T-helper 2 cell treated with Interferon-gamma antibody and Interleukin-4, amounts not matched to agents 5 μg/mL and 100 μg/mL, for 36 hours (primary cell): ENCODE measurements at places on chromosomes 1 and 21.

DNA sequence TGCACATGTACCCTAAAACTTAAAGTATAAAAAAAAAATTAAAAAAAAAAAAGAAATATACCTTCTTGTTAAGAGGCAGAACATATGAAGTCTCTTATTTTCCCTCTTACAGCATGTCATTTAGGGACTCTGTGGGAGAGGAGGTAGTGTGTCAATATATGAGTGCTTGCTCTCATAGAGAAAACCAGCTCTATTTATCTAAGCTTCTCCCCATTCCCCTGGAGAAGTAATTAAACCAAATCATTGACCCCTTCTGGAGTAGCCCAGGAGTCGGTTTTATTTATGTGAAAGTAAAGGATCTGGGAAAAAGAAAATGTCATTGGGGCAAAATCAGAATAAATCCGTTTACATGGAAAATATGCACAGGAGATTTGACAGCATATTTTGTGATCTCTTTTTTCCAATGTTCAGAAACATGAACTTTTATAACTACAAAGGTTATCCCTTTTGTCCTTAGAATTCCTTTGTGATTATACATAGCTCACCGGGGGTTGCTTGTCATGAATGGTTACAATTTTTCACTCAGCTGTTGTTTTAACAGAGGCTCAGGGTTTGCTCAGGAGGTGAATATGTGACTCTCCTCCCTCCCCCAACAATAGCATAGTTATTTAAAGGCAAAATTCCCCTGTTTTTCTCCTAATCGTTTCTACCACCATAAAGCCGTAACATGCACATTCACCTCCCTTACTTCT lies 114.5 kb upstream of the C1orf21 start:
- H3K4me1 ChIP-seq: no peaks in the 10 kb centered on the region
- no peaks in the 10 kb centered on the region for H3K27me3 ChIP-seq
- no peak for DNase-seq
- no peak overlapping the region for H3K4me3 ChIP-seq

DNA sequence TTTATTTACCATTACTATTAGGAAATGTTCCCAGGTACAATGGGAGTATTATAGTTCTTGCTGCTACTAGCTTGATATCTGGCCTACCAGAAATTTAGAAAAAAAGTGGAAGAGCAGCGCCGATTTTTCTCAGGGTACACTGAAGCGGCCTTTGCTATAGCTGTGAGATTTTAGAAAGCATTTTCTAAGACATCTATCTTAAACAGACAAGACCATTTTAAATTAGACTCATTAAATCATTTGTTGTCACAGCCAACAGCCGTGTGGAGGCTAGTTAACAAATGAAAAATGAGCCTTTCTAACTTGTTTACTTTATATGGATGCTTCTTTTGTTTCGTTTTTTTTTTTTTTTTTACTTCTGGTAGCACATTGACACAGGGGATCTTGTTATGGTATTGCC lies 183.2 kb upstream of the ZRANB2 start:
- DNase-seq: no peak
- no peaks in the 10 kb centered on the region for H3K27me3 ChIP-seq
- H3K27ac ChIP-seq: no peak overlapping the region
- no peaks in the 10 kb centered on the region for H3K4me1 ChIP-seq
- H3K4me3 ChIP-seq: no peak overlapping the region

DNA sequence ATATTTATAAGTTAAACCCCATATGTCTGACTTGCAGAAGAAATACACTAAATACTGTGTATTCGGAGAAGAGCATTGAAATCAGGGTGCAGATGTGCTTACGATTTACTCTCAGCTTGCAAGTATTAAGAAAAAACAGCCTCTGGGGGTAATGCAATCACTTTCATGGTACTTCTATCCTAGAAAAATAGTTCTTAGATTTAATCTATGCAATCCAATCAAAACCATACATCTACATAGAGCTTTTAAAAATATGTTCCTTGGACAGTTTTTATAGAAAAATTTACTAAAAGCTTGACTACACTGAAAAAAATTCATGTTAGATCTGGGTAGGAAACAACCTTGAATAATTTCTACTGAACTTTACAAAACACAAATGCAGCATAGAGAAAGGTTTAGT lies 890.3 kb upstream of the ADGRL2 start:
- H3K4me1 ChIP-seq: no peaks in the 10 kb centered on the region
- no peaks in the 10 kb centered on the region for H3K27me3 ChIP-seq
- no peak overlapping the region for H3K4me3 ChIP-seq
- DNase-seq: no peak

DNA sequence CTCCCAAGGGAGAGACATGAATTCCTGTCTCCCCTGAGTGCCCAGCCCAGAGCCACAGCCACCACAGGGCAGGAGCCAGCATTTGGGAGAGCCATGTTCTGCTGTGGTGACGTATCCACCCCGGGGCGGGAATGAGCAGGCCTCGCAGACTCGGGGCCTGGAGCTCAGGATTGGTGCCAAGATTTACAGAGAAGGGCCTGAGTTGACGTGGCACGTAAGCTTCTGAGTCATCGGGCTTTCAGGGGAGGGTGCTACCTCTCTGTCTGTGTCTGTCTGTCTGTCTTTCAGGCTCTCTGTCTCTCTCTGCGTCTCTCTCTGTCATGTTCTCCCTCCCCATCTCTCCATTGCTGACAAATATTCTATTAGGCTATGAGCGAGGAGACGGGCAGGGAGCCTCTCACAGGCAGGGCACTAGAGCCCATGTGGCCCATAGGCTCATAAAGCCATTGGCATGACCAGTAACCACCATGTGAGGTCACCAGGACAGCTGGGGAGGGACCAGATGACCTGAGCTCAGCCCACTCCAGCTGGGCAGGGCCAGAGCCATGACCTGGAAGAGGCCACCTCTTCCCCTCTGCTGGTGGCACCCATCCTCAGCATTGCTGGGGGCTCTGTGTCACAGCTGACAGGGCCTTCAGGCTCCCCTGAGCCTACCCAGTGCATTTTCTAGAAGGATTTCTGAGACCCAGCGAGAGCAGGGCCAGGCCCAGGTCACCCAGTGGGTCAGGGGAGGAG lies 300.0 kb upstream of the VAMP3 start:
- DNase-seq: no peak
- H3K36me3 ChIP-seq: no peaks in the 10 kb centered on the region
- no peaks in the 10 kb centered on the region for H3K27me3 ChIP-seq

DNA sequence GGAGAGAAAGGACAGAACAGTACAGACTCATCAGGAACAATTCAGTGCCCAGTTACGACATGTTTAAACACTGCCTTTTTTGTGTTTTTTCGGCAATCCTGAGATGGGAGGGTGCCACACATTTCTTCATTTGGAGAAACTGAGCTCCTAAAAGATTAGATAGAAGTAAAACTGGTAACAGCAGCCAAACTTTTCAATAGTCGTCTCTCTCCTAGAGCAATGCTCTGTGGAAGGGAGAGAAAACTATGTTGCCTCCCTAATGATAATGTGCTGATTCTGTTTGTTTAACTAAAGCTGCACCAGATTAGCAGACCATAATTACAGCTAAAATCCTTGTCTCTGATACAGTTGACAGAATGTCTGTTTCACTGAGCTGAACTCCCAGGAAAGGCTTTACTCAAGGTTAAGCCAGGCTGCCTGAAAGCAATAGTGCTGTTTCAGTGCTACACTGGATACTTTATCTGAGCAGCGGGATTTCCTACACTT lies 76.2 kb upstream of the CXADR start:
- H3K27me3 ChIP-seq: peaks cover 10% of the 10 kb centered on the region
- no peaks in the 10 kb centered on the region for H3K36me3 ChIP-seq
- no peak overlapping the region for H3K4me3 ChIP-seq
- no peak for DNase-seq
- H3K4me1 ChIP-seq: no peaks in the 10 kb centered on the region

DNA sequence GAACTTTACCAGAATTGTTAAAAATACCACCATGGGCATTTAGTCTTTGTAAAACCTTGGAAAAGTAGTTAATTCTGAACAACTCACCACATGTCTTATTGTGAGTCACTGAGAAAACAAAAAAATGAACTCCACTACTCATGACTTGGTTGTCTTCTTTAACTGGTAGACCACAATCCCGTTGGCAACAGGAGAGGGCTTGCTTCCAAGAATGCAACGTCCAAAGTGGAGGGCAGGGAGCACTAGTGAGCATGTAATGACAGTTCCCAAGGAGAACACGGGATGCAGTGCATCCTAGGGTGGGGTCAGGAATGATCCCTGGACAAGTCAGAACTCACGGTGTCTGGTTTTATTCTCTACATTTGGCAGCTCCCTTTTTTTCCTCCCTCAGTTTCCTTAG lies 15.2 kb upstream of the HMCN1 start:
- H3K27me3 ChIP-seq: peaks cover 39% of the 10 kb centered on the region
- no peak overlapping the region for H3K27ac ChIP-seq
- no peaks in the 10 kb centered on the region for H3K36me3 ChIP-seq

GRCh38 chr1:86140281-86140880 lies 16.2 kb downstream of the COL24A1 start:
- no peaks in the 10 kb centered on the region for H3K27me3 ChIP-seq
- H3K36me3 ChIP-seq: no peaks in the 10 kb centered on the region
- no peak overlapping the region for H3K27ac ChIP-seq
- H3K4me3 ChIP-seq: no peak overlapping the region

- no peaks in the 10 kb centered on the region for H3K4me1 ChIP-seq
- H3K27me3 ChIP-seq: peaks cover 17% of the 10 kb centered on the region
- DNase-seq: no peak
- H3K27ac ChIP-seq: no peak overlapping the region
- no peak overlapping the region for H3K4me3 ChIP-seq
Measured at GRCh38 chr1:71019233-71019969, 28.2 kb downstream of the PTGER3 start.

- DNase-seq: no peak
- H3K4me3 ChIP-seq: no peak overlapping the region
- H3K27me3 ChIP-seq: no peaks in the 10 kb centered on the region
Measured at GRCh38 chr1:241706967-241707366, 54.9 kb downstream of the WDR64 start.

- no peak for DNase-seq
- H3K27ac ChIP-seq: peak overlapping the region; percentile 57
- peaks cover 15% of the 10 kb centered on the region for H3K4me1 ChIP-seq
Measured at GRCh38 chr1:17011092-17011438, 663 bp downstream of the ATP13A2 start.

DNA sequence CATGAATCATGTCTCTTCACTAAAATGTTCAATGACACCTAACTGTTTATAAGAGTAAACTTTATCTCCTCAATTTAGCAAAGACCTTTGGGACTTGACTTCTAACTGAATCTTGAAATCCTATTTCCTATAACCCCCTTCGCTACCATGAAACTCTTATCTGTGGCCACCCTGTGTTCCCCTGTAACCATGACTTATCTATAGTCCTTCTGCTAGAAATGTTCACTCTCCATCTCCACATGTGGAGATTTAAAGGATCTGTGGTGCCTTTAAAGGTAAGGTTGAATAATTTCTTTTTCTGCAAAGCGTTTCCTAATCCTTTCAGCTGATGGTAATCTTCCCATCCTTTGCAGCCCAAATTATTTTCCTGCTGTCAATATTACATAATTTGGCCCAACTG lies 436.3 kb upstream of the RUNX1 start:
- peaks cover 2% of the 10 kb centered on the region for H3K4me1 ChIP-seq
- H3K27ac ChIP-seq: no peak overlapping the region
- H3K4me3 ChIP-seq: no peak overlapping the region
- peaks cover 16% of the 10 kb centered on the region for H3K27me3 ChIP-seq
